ENCODE measurements at places on chromosomes 2 and 18. TPM values are rescaled to one million over a fixed set of nuclear protein-coding genes. Genes with fewer than 3 reads are reported as not detected.

The MAP3K19 gene
- not detected for total RNA-seq

The LAMA3 gene
- total RNA-seq, result 269 TPM

The CHST9 gene
- total RNA-seq, result not detected

- DNase-seq, result no peak
Observed at GRCh38 chr2:3000968-3001367, 376.6 kb downstream of the EIPR1 start.

Measured in MCF 10A (cell line).